ENCODE measurements at places on chromosomes 6 and 20.

- DNase-seq: no peak
Observed at GRCh38 chr6:154951345-154952200, 43.5 kb upstream of the TIAM2 start.

- DNase-seq: no peak
Observed at GRCh38 chr20:13526551-13526950, 112.2 kb downstream of the TASP1 start.

DNA sequence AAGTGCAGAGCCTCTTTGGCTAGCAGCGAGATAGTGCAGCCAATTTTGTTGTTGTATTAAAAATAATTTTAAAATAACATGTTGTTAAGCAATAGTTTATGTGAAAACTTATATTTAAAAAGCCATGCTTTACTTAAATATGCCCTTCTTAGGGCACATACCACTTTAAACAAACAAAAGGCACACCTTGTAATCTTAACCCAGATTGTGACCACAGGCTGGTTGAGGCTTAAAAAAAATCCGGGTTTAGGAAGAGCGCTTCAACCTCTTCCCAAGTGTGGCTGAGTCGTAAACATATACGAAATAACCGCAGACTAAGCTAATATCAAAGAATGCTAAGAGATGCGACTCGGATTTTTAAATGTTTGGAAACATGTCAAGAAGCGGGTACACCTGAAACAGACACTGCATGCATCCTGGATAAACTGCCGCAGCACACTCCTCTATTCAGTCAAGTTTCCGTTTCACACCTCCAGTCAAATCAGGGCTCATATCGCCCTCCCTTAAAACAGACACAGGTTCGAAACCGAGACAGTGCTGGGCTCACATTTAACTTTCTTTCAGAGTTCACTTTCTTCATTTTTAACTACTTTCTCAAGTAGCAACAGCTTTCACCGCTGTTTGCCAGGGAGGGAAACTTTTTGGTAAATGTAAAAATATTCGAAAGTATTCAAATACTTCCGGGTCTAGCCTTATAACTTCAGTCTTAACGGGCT, 1.5 kb downstream of the DEK start:
- DNase-seq: no peak

DNA sequence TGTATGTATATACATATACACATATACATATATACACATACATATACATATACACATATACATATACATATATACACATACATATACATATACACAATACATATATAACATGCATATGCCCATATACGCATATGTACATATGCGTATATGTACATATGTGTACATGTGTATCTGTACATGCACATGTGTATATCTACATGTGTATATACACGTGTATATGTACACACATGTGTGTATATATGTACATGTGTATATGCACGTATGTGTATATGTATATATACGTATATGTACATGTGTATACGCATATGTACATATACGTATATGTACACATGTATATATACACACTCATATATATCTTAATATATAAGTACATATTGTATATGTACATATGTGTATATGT, 60.3 kb downstream of the RGS17 start:
- no peak for DNase-seq

DNA sequence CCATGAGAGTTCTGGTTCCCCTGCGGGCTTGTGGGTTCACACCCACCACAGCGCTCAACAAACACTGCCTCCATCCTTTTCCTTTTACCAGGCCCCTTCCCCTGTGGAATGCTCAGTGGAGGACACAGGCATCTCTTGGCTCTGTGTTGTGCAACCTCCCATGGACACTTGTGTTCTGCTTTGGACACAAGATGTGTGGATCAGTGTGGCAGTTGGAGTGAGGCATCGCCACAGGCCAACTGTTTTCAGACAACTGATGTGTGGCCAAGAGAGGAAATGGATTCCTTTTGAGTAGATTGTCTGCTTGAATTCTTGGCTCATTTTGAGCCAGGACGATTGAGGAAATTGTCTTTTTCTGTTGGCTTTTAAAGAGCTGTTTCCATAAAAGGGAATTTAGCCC, 26.8 kb downstream of the CST8 start:
- no peak for DNase-seq

DNA sequence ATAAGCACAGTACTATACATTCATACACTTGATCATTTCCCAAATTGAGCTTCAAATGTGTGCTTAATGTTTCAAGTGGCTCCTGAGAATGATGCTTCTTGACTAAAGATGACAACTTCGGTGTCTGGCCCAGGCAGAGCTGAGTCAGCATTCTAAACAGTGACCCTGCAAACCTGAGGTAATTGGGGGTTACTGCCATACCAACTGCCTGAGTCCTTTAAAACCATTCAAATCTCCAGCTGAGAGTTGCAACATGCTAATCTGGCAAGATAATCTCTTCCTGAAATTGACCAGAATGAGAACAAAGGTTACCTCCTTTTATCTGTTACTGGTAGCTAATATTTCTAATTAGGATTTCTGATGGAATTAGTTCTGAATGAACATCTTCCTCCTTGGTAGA, 8.2 kb downstream of the BACH2 start:
- no peak for DNase-seq

DNA sequence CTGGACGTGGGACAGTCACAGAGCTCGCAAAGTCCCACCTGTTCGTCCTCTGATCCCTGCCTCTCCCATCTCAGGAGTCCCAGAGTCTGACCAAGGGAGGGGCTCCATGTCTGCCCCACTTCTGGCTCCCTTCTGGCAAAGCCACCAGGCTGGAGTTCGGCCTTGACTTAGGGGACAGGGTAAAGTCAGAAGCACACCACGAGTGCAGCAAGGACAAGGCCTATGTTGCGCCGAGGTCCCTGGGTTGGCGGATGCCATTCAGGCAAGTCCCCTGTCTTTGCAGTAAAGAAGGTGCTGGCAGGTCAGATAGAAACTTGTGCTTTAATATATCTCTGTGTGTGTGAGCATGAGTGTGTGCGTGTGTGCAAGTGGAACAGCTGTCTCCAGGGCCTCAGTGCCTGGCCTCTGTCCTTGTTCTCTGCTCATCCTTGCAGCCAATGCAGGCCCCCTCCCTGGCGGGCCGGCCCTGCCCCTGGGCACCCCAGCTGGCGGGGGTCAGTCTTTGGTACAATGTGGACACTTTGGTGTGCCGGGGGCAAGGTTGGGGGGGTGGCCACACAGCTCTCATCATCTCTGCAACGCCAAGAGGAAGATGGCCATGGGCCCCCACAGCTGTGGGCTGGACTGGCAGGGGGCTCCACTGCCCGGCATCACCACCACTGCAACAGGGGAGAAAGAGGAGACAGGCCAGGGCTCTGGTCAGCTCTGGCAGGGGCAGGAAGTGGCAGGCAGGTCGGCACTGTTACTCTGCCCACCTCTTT, 60.7 kb downstream of the MDGA1 start:
- no peak for DNase-seq

DNA sequence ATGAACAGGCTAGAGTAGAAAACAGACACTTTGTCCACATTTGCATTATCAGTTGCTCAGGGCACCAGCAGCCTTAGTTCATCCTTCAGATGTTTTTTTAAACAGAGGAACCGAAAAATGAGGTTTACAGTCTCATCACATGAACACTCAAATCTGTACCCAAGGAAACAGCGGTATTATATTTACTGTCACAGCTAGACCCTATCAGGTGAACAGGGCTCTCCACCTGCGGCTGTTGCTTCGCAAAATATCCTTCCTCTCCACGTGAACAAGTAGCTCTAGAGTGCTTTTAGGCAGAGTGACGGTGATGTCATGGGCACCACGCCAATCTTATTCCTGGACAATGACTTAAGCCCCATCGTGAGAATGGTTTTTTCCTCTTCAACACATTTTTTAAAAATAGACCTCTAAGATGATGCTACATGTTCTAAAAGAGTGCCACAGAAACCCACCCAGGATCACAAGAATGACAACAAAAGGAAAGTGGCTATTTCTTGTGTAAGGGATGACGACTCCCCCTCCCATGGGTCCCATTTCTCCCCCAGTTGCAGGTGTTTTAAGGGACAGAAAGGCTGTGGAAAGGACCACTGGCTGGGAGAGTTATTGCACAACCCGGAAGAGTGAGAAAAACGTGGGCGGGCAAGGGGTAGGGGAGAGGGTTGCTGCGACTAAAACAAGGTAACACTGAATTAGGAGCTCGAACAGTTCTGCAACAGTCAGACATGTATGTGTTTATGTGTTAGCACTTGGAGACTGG, 77.7 kb downstream of the EFHC1 start:
- DNase-seq: no peak

DNA sequence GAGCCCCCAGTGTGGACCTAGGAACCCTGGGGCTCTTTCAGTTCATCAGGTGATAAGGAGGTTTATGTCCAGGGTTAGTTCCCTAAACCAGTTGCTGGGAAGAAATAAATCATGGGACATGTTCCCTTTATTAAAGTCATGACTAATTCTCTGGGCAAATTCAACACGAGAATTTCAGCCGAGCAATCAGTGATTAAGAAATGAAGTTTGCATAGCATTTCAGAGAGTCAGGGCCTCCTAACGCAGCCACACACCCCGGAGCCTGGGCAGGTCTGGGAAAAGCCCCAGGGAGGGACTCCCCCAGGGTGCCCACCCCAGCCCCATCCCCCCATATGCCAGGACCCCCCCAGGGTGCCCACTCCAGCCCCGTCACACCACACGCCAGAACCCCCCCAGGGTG, 20.1 kb downstream of the SLCO4A1 start:
- no peak for DNase-seq

DNA sequence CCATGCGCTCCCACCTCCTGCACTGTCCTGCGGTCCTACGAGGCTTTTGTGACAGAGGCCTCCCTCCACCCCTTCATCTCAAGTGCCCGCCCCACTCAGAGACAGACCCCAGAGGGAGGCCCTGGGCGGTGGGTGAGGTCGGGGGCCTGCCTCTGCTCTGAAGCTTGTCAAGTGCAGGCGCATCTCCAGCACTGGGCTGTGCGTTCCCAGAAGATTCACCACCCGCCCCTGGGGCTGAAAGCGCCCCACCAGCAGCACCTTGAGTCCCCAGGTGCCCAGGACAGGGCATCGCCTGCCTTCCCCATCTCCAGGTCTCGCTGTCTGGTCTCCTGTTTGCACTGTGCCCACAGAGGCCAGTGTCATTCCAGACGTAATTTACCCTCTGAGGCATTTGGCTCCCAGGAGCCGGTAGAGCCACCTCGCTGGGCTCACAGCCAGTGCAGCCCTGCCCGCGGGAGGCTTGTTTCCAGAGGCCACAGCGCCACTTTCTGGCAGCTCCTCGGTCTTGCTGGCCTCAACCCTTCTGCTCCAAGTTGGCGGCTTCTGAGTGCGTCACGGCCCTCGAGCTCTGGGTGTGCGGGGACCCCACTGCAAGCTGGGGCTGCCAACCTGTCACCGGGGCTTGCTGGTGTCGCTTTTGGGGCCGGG, 191.1 kb downstream of the TAF4 start:
- DNase-seq: no peak

DNA sequence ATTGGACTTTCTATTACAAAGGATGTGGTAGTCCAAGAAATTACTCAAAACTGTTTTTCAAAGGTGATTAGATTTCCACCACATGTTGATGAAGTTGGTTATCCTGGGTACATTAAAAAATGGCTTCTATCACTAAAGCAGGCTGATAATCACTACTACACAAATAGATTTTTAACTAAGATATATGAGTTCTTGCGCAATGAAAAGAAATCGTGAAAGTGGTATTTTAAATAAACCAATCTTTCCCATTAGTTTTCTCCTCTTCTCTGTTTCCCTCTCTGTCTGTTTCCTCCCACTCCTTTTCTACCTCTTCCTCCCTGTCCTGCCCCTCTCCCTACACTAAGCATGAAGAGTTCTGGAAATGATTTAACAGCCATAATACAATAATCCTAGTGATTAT, 487.9 kb upstream of the CITED2 start:
- DNase-seq: no peak

All from hypothalamus (tissue), 51 donors.